Vagina (tissue), 2 donors: ENCODE measurements at places on chromosomes 11 and 22.

- DNase-seq, result no peak
Measured at GRCh38 chr11:71971680-71972079, 27.0 kb upstream of the IL18BP start.

GRCh38 chr11:63614136-63614671, at the start of gene PLAAT3:
Gene PLAAT3 (minus strand): TSS chr11:63614433. CDS start chr11:63614014, 419 bp downstream.
- DNase-seq, result no peak

DNA sequence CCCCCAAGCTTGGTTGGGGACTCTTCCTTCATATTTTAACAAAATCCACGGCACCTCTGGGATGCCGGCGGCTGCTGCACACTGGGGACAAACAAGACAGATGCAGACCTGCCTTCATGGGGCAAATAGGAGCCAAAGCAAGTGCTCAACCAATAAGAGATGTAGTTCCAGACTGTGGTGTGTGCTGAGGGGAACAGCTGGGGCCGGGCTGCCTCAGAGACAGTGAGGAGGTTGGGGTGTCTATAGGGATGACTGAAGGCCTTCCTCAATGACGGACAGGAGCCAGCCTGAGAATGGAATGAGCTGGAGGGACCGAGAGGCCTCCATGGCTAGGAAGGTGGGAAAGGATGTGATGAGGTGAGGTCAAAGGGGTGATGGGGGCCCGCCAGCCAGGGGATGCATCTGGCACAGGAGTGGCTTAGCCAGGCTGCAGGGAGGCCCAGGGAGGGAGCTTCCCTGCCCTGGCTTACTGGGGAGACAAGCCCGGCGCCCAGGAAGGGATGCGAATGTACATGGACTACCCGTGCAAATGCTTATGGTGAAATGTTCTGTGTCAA, 10.3 kb upstream of the CTSD start:
- DNase-seq, result no peak

- DNase-seq, result no peak
Measured at GRCh38 chr22:45932071-45932470, 44.9 kb downstream of the WNT7B start.

- DNase-seq, result no peak
Measured at GRCh38 chr11:10777393-10777793, 26.3 kb downstream of the CTR9 start.

- DNase-seq, result peak; percentile 54
Measured at GRCh38 chr11:72233773-72234513, 9.4 kb downstream of the INPPL1 start.

- no peak for DNase-seq
Measured at GRCh38 chr22:27747396-27748221, 53.9 kb downstream of the MN1 start.

DNA sequence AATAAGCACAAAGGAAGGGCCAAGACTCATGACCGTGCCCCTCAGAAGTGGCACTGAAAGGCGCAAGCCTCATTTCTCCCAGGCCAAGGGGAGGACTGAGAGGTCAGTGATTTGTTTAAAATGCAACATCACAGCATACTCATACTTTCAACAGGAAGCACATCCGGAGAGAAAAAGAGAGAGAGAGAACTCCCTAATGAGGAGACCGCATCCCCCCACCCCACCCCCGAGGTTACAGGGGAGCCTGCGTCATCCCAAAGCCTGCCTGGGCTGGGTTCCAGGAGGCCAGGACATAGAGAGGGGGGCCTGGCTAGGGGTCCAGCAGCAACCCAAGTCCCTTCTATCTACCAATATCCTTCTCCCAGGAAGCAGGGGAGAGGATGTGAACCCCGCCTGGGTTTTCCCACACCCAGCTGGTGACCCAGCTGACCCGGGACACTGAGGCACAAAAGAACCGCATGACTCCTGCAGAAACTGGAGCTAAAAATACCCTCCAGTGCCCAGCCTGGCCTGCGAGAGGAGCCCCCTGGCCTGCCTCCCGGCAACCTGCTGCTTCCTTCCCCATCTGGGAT, 3.8 kb downstream of the CSNK1E start:
- DNase-seq, result no peak

DNA sequence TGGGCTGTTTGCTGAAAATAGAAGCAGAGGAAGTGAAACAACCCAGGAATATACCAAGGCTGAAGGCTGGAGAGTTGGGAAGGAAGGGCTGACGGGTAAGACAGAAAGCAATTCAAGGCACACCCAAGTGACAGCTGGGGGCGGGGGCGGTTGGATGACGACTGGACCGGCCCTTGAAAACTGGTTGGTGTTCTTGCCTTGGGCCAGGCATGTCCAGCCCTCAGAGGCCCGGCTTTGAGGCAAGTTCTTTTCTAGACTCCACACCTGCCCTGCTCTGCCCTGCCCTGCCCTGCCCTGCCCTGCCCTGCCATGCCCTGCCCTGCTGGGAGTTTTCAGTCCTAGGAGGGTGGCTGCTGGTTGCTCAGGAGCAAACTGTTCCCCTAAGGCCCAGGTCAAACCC, 34.2 kb upstream of the CACNG2 start:
- DNase-seq, result peak; percentile 70

- no peak for DNase-seq
Measured at GRCh38 chr11:75522286-75523044, 3.3 kb downstream of the GDPD5 start.

DNA sequence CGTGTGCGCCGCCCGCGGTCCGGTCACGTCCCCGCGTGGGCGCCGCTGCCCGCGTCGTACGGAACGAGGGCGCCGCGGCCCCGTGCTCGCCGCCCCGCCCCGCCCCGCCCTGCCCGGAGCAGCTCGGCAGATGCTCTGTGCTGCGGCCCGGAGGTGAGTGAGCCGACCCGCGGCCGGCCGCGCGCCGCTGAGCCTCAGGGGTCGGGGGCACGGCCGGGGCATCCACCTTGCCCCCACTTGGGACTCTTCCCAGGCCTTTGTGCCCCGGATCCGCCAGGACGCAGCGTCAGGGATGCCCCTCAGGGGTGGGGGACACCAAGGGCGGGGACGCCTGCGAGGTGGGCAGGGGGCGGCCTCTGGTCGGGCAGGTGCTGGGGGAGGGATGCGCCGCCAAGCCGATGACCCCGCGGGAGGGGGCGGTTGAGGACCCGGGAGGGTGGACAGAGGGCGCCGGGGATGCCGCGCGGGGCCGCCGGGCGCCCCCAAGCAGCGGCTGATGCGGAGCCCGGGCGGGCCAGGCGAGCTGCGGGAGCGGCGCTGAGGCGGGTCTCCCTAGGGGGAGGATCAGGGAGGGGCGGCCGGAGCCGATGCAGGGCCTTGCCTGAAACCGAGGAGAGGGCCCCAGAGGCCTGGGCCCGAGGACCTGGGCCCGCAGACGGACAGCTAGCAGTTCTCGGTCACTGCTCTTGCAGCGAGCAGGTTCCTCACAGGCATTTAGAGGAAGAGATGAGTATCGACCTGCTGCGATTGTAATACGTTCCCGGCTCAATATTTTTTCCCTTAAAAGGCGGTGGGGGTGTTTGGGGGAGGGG, at the start of gene GNAZ:
GNAZ (plus strand) TSS at position 102 of the 812 bp plus-strand sequence. CDS start 25,177 bp downstream, outside the sequence.
- DNase-seq, result no peak

GRCh38 chr11:6578134-6578533, 25.3 kb downstream of the RRP8 start:
- no peak for DNase-seq

- no peak for DNase-seq
Measured at GRCh38 chr11:128187835-128188234, 399.5 kb downstream of the ETS1 start.

GRCh38 chr11:39458481-39458880, 2001.0 kb downstream of the LRRC4C start:
- DNase-seq, result no peak

DNA sequence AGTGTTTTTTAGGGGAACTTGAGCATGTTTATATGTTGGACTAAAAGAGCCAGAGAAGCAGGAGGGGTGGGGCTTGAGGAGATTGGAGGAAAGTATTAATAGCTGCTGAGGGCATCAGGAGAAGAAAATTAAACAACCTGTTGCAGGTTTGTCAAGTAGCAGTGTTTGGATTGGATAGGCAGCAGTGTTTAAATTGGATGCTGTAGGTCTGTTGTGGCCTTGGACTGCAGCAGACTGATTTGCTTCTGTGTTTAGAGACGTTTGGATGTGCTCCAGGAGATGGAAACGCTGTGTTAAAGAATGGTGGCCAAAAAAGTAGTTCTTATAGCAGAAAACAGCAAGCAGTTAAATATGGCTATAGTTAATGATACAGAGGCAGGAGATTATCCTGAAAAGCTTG, 5.7 kb downstream of the EIF3L start:
- DNase-seq, result no peak

DNA sequence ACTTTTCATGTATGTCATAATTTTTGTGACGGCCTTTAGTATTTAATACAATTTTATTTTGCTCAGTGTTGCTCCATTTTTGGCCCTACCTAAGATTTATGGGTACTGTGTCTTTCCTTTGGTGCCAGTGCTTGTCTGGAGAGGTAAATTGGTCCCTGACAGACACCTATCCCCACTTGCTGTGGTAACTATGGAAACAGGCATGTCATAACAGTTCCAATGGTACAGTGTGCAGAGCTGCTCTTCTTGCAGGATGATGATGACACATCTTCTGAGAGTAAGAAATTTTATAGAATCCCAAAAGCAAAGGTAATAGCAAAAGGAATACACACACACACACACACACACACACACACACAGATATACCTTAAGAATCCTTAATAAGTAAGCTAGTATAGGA, 118.5 kb downstream of the ELP4 start:
- no peak for DNase-seq

DNA sequence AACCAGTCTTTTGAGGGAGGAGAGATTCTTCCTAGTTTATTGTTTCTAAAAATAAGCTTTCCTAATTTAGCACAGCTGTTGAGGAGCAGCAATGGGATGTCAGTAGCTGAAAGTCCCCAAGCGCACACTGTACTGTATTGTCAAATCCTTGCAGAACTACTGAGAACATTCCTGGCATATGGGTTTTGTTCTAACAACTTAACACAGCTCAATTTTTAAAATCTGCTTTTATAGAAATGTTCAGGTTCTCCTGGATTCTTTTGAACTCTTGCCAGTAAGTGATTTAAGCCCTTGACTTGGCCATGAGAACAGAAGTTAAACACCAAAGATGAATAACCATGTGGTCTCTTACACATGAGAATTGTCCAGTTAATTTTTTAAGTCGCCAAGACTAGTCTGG, 218.6 kb downstream of the FAT3 start:
- DNase-seq, result no peak

GRCh38 chr22:27874764-27875163, 44.3 kb downstream of the PITPNB start:
- no peak for DNase-seq

DNA sequence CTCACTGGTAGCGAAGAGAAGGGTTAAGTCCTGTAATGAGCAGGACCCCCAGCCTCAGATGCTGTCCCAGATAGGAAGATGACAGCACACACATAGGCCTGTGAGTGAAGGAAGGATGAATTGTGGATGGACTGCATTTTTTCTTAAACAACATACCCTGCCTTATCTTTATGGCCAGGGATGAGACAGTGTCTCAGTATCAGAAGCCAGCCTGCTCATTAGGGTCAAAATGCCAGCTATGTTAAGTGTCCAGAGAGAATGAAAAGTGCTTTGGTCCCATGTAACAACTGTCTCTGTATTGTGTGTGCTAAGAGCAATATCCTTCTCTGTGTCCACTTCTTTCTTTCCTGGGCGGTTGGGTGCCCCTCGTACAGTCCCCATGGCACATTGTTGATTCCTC, 30.2 kb downstream of the PPFIBP2 start:
- no peak for DNase-seq

DNA sequence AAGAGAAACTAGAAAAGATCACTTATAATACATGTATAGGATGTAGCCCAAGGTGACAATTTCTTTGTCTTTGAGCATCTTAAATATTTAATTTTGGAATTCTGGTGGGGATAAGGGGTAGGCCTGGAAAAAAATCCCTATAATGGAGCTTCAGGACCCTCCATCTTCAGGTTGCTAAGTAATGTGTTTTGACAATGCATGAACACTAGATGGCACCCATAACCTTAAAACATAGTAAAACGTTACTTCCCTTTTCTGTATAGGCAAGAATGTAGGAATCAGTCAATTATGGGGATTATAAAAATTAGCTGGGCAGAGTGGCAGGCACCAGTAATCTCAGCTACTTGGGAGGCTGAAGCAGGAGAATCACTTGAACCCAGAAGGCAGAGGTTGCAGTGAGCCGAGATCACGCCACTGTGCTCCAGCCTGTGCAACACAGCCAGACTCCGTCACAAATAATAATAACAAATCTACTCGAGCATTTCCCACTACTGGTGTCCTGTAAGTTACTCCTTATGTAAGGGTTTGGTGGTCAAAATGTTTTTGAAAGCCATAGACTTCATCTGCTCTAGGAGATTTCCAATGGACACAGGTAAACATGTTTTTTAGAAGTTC, 541.9 kb upstream of the CCDC90B start:
- no peak for DNase-seq

GRCh38 chr11:67262731-67263675, 3.3 kb upstream of the GRK2 start:
- DNase-seq, result no peak

GRCh38 chr22:46582281-46582933, 37.8 kb upstream of the GRAMD4 start:
- DNase-seq, result no peak

DNA sequence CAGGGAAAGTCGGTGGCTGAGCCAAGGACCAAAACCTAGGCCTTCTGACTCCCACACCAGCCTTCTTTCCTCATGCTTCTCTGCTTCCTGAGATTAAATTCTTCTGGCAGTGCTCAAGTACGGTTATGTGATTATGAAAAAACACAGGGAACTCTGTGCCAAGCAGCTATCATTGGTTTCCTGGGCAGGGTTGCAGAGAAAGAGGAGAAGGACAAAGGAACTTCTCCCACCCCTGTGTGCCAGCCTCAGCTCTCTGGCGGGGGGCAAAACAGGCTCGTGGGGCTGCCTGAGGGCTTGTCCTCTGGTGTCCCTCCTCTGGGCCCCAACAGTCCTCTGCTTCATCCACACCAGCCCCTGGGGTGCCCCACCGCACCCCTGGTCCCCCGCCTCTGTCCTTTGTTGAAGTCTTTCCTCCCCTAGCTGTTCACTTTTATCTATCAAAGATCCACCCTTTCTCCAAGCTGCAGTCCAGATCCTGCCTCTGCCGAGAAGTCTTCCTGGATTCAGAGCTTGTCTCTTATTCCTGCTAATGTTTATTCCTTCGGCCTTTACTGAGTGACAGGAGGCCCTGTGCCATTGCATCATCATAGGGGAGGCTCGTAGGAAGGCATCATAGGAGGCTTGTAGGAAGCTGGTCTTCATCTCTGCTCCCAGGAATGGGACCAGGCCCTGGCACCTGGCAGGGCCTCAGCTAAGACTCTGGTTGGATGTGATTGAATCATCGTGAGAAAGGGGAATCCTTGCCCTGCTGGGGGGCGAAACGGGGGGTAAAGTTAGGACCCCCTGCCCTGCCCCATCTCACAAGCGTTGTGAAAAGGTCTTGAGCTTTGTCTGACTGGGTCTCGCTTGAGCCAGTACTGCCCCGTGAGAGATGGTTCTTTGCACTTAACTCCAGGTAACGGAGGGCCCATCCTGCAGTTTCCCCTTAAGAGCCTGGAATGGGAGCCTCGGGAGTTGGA, 11.5 kb upstream of the FTH1 start:
- DNase-seq, result no peak

GRCh38 chr11:76086743-76087635, 119.3 kb downstream of the WNT11 start:
- DNase-seq, result no peak
